ENCODE measurements at places on chromosomes 7 and 10.

GRCh38 chr10:34473174-34474008, 341.7 kb downstream of the PARD3 start:
- no peak for DNase-seq

GRCh38 chr10:4812046-4812445, 14.0 kb upstream of the AKR1E2 start:
- no peak for DNase-seq

GRCh38 chr10:104580321-104580720, 60.8 kb upstream of the SORCS3 start:
- DNase-seq = no peak

GRCh38 chr10:119807960-119808697, 64.5 kb downstream of the MCMBP start:
- no peak for DNase-seq

GRCh38 chr10:67794909-67795460, 43.0 kb downstream of the DNAJC12 start:
- DNase-seq = no peak

GRCh38 chr10:24097751-24098207, 111.2 kb upstream of the KIAA1217 start:
- no peak for DNase-seq

GRCh38 chr7:92231-92674, 100.1 kb upstream of the FAM20C start:
- DNase-seq = no peak

GRCh38 chr10:3427950-3428354, 255.4 kb upstream of the PITRM1 start:
- no peak for DNase-seq

DNA sequence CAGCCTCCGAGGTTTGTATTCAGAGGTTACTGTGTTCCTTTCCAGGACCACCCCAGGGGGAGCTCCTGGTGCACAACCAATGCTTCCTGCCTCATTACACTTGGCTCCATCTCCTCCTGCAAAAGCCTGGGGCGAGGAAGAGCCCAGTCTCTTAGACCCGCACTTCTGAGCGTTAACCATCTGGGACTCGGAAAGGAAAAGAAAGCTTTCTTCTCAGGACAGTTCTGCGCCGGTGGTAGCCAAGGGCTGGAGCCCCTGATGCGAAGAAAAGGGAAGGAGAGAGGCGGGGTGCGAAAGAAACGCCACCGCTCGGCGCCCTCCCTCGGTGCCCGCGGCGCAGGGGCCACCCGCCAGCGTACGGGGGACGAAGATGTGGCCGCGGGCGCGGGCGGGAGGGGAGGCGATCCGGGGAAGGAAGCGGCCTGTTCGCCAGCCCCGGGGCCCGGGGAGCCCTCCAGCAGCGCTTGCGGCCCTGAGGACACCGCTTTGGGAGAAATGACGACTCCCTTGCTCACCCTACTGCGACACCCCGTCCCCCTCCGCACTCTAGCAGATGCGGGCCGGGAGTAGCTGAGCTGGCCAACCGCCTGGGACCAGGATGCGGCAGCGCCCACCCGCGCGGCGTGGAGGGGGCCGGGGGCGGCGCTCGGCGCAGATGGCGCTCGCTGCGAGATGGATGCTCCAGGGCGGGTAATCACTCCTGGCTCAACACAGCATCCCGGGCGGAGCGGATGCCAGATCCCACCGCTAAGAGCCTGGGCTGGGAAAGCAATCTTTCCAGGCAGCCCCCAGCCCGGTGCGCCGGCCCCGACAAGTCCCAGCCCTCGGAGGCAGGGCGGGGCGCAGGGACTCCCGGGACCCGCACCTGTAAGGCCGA, 1.3 kb downstream of the NRCAM start:
- DNase-seq = peak; percentile 72

DNA sequence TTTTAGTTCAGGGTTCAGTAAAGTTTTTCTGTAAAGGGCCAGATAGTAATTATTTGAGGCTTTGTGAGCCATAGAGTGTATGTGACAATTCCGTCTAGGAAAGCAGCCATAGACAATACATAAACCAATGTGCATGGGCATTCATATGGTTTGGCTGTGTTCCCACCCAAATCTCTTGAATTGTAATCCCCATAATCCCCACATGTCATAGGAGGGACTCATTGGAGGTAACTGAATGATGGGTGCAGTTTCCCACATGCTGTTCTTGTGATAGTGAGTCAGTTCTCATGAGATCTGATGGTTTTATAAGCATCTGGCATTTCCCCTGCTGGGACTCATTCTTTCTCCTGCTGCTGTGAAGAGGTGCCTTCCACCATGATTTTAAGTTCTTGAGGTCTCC, 29.9 kb downstream of the SEC61G start:
- DNase-seq = no peak

Data from kidney (tissue), 22 donors.